Fibroblast of upper back skin (primary cell): ENCODE measurements at places on chromosomes 12 and 14.
A peak's percentile ranks its signal among the peaks of the same experiment; 100 is the strongest.

GRCh38 chr14:28589792-28590191 lies 176.8 kb upstream of the FOXG1 start:
- DNase-seq: no peak

DNA sequence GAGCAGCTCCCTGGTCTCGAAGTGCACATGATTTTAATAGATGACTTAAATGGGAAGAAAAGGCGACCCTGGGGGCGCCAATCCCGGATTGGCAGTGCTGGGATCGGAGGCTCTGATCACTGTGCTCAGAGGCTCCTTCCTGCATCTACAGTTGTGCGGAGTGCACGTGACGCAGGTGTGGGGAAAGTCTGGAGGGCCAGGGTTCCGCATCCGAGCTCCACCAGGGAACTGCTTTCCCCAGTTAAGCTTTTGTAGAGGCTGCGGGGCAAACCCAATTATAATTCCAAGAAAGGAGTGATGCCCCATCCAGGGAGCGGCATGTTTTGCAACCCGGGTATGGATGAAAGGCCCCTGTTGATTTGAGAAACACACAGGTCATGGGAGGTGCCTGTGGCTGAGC lies 36.5 kb downstream of the ELK3 start:
- DNase-seq: no peak

DNA sequence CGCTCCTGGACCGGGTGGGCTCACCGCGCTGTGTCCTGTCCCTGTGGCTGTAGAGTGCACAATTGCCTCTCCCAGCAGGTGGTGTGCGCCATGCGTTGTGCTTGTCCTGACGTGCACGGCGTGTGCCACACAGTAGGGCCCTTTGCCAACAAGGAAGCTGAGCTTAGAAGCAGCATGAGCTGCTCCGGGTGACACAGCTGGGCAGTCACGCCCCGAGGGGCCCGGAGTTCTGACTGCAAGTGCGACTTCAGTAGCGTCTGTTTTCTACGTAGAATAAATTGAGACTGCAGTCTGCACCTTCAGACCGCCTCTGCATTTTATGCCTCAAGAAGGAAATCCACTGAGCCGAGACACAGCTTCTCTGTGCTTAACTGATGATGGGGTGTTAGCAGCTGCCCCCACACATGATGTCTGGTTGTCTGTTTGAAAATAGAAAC lies 81.6 kb downstream of the ADGRD1 start:
- no peak for DNase-seq

GRCh38 chr12:69106482-69107118 lies 132.8 kb upstream of the CPSF6 start:
- DNase-seq: no peak

- peak; percentile 87 for DNase-seq
Observed at GRCh38 chr14:22556021-22556989, 32.7 kb downstream of the DAD1 start.
